ENCODE measurements at places on chromosomes 2 and 18.

- no peak for DNase-seq
These were observed 741.3 kb upstream of the RAB6C start for GRCh38 chr2:129237966-129238725.

DNA sequence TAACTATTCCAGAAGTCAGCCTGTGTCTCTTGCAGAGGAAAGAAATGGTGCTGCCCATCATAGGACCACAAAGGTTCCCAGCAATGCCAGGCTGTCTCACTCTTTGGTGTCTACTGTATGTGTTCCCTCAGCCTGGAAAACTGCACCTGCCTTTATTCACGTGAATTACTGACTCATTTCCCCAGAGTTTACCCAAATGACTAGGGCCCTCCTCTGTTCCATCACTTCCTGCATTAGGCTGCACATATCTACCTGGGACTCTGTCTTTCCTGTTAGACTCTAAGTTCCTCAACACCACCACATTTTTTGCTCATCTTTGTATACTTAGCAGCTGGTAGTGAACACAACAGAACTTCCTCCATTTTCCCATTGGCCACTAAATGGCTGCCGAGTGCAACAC is 188.3 kb downstream of the FHOD3 start:
- no peak for DNase-seq

GRCh38 chr18:9926977-9927376 is 13.2 kb downstream of the VAPA start:
- DNase-seq: no peak

DNA sequence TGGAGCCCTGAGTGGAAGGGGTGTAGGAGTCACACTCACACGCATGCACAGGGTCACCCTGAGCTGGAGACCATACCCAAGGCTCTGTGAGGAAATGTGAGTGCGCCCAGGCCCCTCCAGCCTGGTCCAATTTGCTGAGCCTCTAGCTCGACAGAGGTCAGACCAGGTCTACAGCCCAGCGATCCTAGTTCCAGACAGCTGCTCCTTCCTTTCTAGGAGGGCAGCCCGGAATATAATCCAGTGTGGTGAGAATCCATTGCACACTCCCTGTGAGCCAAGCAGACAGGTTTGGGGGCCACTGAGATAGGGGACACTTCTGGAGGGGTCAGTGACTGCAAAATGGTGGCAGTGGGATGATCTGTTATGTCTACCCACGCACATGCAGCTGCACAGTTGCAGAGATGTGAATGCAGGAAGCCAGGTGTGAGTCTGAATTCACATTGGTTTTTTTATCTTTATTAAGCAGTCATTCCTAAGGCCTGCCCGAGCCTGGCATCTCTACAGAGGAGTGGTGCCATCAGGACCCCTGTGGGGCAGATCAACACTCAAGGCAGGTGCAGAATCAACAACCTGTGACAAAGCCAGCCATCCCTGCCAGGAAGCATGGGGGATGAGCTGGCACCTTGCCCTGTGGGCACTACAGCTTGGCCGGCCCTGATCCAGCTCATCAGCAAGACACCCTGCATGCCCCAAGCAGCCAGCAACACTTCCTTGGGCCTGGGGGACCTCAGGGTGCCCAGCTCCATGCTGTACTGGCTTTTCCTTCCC is at the start of gene GPR148:
Gene GPR148 (plus strand): TSS at position 522 of the 768 bp plus-strand sequence. CDS start 82 bp downstream, at position 604.
- no peak for DNase-seq

DNA sequence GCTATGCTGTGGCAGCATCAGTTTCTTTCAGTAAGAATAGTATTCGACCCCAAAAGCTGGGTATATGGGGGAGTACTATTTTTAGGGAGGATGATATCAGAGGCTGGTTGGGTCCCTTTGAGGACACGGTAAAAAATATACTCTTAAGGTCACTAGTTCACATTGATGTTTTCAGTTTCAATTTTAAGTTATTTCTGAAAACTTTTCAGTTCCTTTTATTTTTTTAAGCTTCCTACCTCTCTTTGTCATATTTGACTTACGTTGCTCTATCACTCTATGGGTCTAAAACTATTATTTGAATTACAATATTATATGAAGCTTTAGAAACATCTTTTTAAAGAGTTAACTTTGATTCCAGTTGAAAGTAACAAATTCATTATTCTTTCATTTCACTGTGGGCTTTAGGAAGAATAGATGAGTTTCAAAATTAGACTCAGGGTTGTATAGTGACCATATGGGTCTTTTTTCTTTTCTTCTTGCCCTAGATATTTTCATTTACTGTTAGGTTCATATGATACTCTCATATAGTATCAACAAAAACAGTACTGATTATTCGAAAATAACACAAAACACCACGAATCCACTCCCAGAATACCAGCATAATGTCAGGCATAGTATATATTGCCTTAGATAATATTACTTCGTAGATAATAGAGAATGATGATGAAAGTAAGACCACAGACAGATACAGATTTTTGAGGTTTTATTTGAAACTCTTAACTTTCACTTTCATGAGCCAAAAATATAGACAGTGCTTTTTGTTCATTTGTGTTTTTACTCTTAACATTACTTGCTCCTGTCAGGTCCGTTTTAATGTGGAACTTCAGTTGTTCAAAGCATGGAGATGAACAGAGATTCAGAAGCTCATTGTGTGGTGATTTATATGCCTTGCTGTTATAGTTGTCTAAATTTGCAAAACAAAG is 9.8 kb downstream of the RMDN2 start:
- DNase-seq: no peak

DNA sequence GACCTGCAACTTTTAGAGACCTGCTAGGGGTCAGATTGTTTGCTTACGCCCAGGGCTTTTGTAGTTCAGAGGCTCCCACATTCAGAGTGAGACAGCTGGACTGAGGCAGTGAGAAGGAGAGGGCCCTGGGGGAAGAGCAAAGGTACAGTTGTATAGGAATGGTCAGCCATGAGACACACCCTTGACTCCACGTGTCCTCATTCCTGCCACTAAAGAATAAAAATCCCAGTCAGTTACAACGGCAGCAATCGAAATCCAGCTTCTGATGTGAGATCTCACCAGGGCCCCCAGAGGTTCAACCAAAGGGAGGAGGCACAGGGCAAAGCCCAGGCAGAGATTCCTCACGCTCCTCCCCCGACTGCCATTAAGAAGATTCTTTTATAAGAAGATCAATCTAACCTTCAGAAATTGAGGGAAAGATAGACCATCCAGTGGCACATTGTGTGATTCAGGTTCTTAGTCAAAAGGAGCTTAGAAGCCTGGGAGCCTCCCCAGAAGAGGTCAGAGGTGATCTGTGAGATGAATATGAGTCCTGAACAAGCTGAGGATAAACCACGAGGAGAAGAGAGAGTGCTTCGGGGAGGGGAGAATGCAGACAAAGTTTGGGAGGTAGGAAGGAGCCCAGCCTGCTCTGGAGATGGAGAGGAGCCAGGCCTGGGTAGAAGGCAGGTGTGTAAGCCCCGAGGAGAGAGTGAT is 317.0 kb downstream of the CYP26B1 start:
- DNase-seq: no peak

- no peak for DNase-seq
These were observed 81.8 kb downstream of the MBD5 start for GRCh38 chr2:148102641-148103040.

- no peak for DNase-seq
These were observed 488.8 kb upstream of the RAB6C start for GRCh38 chr2:129490641-129491040.
